ENCODE measurements at places on chromosomes 11 and 22.
A peak's percentile ranks its signal among the peaks of the same experiment; 100 is the strongest.

DNA sequence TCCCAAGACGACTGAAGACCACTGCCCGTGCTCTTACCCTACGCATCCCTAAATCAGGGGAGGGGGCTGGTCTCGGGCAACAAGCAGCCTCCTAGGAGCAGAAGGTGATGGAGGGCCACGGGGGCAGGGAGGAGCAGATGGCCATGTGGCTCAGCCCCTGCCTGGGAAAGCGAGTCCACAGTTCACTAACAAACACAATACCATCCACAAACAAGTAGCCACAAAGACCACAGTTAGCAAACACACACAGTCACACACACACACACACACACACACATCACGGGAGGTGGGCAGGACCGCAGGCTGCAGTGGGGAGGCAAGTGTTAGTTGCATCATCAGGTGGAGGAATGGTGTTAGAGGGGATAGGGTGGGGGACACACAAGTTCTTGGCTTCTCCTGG is 13.2 kb upstream of the FXYD2 start:
- peak; percentile 40 for DNase-seq

DNA sequence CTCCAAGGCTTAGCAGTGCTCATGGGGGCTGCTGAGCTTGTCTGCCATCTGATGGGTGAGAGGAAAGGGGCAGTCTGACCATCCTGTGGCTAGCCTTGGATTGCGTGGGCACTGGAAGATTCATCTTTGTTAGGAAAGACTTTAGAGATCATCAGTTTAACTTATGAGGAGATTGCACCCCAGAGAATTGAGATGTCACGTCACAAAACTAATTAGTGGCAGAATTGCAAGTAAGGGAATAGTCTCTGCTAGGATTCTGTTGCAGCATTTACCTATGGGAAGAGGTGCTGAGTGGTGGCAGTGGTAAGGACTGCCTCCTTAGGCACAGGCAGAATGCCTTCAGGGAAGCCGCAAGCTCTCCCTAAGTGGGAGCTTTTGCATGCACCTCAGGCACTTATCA is 42.8 kb upstream of the HSPA8 start:
- no peak for DNase-seq

DNA sequence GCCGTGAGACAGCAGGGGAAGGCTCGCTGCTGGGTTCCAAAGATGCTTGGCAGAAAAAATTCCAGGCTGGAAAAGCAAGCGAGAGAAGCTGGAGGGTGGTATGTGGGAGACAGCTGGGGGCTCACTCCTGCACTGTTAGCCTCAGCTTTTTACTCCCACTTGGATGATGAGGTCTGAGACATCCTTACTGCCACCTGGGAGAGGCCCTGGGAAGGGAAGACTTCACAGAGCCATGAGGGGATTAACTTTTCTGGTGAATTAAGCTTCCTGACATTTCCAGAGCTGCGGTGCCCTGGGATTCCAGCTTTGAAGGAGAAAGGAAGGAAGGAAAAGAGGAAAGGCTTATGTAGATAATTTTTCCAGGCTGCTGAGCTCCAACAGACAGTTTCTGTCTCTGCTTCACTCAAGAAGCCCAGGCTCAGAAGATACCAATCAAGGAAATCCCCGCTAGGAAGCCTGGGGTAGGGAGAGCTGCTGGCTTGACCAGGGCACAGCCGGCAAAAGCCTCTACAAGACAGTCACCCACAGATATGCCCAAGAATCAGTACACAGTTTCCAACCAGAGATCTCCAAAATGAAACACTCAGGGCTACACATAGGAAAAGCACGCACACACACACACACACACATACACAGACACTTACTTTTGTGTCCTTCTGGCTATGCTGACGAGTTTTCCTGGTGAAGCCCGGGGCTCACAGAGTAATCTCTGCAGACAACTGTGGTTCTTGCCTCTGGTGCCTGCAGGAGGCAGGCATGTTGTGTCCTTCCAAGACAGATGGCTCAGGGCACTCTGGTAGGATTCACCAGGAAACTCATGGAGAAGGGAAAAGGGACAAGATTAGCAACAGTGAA is 907 bp downstream of the MCHR1 start:
- DNase-seq: no peak

DNA sequence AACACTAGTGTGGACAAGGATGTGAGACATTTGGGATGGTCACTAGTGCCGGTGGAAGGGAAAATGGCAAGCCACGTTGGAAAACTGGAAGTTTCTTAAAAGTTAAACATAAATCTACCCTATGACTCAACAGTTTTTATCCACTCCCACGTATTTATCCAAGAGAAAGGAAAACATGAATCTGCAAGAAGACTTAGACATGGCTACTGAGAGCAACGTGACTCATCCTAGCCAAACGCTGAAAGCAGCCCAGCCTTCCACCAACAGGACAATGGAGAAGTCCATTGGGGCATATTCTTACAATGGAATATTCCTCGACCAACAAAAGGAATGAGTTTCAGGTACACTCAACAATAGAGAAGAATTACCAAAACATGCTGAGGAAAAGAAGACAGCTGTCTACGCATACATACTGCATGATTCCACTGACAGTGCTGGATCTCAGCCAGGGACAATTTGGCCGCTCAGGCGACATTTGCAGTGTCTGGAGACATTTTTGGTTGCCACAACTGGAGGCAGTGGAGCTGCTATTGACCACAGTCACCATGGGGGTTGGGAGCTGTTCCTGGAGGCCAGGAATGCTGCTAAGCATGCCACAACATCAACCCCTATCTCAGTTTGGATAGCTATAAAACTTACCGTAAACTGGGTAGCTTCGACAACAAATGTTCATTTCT is 21.2 kb downstream of the SYT13 start:
- no peak for DNase-seq

GRCh38 chr11:117946156-117946841 is 17.1 kb upstream of the TMPRSS13 start:
- DNase-seq: peak; percentile 51

Data from right atrium auricular region (tissue), 2 donors.